Uterus (tissue), 4 donors: ENCODE measurements at places on chromosomes 4 and X. TPM values are rescaled to one million over a fixed set of nuclear protein-coding genes. Genes with fewer than 3 reads are reported as not detected.

Gene SORCS2
- total RNA-seq: 0.59 TPM

Gene NLGN4X
- total RNA-seq: 6.2 TPM

Gene JCHAIN
- 12.7 TPM for total RNA-seq

Gene MSL3
- 17.6 TPM for total RNA-seq

Gene HS3ST1
- 14.1 TPM for total RNA-seq

Gene RAB39B
- total RNA-seq: not detected

Gene AKAP14
- not detected for total RNA-seq

Gene DDX53
- total RNA-seq: not detected

DNA sequence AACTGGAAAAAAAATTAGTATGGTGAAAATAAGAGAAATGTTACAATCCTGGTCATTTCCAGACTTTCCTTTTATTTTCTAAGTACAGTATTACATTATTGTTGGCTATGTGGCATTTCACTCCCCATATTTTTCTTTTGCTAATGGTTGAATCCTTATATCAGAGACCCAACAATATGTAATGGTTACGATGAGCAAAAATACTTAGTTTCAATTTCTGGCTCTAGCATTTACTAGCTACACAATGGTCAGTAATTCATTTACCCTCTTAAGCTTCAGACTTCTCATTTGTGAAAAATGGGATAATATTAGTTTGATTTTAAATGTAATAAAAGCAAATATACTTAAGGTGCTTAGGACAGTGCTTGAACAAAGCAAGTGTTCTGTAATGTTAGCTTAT is 942.9 kb upstream of the PABPC4L start:
- DNase-seq: no peak

DNA sequence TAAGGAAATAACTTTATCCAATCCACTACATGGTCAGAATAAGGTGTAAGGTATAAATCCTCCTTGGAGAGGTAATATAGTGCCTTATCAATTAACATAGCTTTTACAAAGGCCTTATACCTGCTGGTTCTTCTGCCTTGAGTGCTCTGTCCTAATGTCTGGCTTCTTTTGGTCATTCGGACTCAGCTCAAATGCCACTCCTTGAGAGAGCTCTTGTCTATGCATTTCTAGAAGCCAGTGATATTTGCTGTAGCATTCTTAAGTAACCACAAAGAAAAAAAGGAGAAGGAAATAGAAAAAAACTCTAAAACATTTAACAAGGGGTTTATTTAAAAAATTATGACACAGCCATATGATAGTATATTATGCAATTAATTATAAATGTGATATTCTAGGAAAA is 444.8 kb upstream of the SLIT2 start:
- DNase-seq: no peak

GRCh38 chrX:115372152-115372551 is 82.6 kb downstream of the LUZP4 start:
- DNase-seq: no peak

DNA sequence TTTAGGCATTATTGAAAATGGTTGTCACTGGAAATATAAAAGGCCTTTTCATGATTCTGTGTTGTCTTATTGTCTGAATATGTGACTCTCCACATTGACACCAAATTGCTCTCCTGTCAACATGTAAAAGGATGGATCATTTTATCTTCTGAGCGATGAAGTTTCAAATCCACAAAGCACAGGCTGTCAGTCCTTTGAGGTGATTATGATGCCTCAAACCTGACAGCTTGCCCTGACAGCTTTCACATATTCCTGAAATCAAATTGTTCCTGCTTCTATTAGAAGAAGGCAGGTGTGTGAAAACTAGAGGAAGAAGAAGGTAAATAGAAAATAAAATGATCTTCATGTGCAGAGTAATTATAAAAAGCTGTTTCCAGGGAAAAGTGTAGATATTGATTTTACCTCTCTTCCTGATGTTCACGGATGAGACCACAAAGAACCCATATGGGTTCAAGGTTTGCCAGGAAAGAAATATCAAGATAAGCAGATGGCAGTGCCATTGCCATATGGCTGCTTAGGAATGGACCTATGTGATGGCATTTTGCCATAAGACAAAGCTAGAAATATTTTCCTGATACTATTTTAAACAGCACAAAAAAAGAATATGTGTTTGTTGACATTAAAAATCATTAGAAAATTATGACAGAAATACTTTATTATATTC is 1006.3 kb upstream of the AGA start:
- DNase-seq: no peak

DNA sequence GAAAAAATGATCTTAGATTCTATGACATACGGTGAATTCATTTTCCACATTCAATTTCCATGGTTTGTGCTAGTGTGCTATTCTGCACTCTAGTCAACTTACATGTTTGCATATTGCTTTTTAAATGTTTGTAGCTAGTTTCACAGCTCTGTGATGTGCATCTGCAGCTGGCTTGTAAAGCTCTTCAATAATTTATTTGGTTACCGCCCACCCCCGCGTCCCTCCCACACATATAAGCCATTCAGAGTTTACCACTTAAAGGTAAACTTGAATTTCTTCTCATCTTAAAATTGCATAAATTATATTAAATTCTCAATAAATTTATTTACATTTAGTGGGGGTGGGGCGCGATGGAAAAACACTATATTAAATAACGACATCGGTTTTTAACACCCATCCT is 291 bp upstream of the NBDY start:
- DNase-seq: no peak

GRCh38 chr4:87498446-87498900 is 30.7 kb downstream of the SPARCL1 start:
- DNase-seq: no peak

DNA sequence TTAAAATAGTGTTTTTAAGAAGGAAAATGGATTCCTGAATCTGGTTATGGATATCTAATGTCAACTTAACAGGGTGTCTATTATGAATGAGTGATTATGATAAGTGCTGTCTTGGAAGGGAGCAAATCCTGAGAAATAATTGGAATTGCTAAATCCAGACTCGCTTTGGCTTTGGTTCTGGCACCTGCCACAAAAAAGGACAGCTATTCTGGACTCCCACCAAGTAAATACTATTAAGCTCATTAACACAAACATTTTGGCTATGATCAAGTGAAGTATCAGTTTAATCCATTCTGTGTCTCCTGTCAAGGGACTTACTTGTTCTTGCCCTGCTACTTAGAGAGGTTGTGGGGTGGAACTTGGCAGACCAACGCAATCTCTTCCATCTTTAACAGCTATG is 403.7 kb downstream of the CENPC start:
- no peak for DNase-seq

- peak; percentile 15 for DNase-seq
These were observed 134.5 kb downstream of the BTC start for GRCh38 chr4:74659576-74660411.

GRCh38 chrX:20118065-20118824 is 1.5 kb upstream of the MAP7D2 start:
- no peak for DNase-seq

DNA sequence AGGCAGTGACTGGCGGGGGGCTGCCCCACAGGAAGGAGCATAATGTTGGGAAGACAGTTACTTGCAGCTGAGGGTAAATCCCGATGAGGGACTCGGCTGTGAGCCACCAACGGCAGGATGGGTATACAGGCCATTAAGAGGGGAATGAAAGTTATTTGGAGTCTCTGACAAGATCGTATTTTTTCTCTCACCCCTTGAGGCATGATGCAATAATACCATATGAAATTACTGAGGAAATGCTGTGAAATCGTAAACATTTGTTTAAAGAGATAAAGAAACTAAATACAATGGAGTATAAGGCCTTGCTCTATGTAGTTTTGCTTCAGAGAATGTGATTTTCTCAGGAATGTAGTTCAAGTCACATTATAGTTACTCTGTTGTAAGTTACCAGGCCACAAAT is 12.7 kb downstream of the IL1RAPL1 start:
- DNase-seq: no peak

GRCh38 chr4:147173797-147174432 is 228.3 kb upstream of the TTC29 start:
- no peak for DNase-seq

- no peak for DNase-seq
These were observed 26.1 kb downstream of the PPP2R3B start for GRCh38 chrX:360496-361150.

GRCh38 chrX:72094894-72095293 is 36.8 kb downstream of the RTL5 start:
- DNase-seq: no peak

DNA sequence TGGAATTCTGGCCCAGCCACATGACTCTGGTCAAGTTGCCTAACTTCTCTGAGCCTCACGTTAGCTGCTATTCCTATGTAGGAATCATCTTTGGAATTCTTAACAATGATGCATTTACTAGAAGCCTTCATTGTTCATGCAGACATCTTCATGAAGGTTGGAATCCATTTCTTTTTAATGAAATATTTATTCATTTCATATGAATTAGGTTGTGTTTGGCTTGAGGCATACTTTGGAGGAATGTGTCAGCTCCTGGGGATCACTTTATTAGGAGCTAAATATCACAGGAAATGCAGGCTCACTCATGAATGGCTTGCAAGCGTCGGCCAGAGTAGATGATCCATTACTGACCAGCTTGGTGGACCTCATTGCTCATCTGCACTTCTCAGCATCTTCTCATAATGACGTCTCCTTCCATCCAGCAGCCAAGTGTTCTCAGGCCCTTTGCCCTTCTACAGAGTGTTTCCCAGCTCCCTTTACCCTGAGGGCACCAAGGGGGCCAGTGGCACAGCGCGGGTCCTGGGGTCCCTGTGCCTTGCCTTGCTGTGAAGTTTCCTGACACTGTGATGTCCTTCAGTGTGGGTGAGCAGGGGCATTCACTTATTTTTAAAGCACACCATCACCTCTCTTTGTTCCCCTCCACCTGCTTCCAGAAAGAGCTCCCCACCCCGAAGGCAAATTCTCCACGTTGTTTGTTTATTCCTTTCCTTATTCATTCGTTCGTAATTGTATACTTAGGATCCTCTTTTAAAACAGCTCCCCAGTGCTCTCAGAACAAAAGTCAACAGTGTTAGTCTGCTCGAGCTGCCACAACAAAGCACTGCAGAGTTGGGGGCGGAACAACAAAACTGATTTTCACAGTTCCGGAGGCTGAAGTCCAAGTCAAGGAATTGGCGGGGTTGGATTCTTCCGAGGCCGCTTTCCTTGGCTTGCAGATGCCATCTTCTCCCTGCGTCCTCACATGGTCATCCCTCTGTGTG is 106.8 kb downstream of the STK32B start:
- DNase-seq: no peak

DNA sequence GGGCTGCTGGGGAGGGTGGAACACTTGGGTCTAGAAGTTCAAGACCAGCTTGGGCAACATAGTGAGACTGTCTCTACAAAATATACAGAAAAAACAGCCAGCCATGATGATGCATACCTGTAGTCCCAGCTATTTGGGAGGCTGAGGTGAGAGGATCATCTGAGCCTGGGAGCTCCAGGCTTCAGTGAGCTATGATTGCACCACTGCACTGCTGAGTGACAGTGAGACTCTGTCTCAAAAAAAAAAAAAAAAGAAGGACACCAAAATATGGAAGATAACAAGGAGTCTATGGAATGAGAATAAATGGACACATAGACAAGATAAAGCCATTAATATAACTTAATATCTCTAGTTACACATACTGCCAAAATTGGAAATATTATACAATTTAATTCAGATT is 62.7 kb upstream of the IL15 start:
- no peak for DNase-seq

GRCh38 chr4:88054901-88055300 is 47.5 kb downstream of the PKD2 start:
- DNase-seq: no peak

- DNase-seq: no peak
These were observed 25.4 kb upstream of the SLAIN2 start for GRCh38 chr4:48315728-48316630.

DNA sequence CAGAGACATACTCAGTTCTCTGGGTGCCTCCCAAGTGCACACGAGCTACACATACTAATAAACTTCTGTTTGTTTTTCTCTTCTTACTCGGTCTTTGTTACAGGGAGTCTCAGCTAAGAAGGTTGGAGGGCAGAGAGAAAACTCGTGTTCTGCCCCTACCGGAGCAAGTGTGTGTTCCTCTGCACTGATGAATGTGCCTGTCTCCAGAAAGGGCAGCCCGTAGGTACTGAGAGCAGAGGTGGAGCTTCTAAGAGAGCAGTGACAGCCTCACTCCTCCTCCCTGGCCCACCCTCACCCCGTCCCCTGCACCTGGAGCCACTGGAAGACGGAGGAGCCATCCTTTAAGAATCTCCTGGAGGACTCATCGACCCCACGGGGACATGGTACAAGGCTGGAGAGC is 67.6 kb downstream of the MTNR1A start:
- DNase-seq: no peak

GRCh38 chr4:26573389-26573794 is 10.5 kb upstream of the TBC1D19 start:
- no peak for DNase-seq

GRCh38 chrX:131745942-131746489 is 202.1 kb downstream of the OR13H1 start:
- DNase-seq: no peak

DNA sequence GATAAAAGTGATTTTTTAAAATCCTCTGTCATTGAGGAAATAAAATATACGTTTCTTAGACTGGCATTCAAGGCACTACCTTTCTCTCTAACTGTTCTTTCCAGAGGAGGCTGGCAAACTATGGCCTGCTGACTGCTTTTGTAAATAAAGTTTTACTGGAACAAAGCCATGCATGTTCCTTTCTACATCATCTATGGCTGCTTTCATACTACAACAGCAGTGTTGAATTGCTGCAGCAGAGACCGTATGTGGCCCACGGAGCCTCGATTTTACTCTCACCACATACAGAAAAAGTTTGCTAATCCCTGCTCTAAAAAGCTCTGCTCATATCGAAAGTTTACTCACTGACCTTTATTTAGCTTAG is 20.2 kb downstream of the SETD7 start:
- no peak for DNase-seq

- peak; percentile 57 for DNase-seq
These were observed at the start of gene GPRASP2 for GRCh38 chrX:102712216-102712966. Gene GPRASP2, plus strand, starts transcription at chrX:102712448. Its CDS starts 2,422 bp downstream, at chrX:102714870.

- no peak for DNase-seq
These were observed 106.3 kb downstream of the USP46 start for GRCh38 chr4:52552778-52553177.

GRCh38 chr4:24973747-24974601 is 56.8 kb downstream of the LGI2 start:
- DNase-seq: no peak

DNA sequence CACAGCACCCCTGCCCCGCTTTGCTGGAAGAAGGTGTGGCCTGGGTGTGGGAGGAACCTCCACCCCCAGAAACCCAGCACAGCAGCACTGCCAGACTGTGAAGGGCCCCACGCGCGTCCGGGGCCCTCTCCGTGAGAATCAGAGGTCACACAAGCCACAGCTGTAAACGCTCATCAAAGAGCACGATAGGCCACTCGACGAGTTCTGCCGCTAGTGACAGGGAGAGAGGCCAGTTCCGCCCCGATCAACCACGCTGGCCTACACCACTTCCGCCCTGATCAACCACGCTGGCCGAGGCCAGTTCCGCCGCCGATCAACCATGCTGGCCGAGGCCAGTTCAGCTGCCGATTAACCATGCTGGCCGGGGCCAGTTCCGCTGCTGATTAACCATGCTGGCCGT is 25.9 kb upstream of the ADRA2C start:
- no peak for DNase-seq
